SK-N-MC (cell line): ENCODE measurements at places on chromosomes 1 and 21.

DNA sequence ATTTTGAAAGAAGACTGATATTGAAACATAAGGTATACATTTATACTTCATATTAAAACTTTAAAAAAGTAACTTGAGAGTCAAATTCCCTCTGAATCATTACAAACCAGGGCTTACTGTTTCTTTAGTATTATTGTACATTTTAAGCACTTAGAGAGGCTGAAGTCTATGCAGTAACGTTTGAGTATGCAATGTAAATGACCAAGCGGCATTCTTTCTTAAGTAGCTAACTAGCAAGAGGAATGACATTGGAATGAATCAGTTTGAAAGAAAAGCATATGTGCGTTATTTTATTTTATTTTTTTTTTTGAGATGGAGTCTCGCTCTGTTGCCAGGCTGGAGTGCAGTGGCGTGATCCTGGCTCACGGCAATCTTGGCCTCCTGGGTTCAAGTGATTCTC, 24.3 kb downstream of the WNT2B start:
- no peak for DNase-seq

DNA sequence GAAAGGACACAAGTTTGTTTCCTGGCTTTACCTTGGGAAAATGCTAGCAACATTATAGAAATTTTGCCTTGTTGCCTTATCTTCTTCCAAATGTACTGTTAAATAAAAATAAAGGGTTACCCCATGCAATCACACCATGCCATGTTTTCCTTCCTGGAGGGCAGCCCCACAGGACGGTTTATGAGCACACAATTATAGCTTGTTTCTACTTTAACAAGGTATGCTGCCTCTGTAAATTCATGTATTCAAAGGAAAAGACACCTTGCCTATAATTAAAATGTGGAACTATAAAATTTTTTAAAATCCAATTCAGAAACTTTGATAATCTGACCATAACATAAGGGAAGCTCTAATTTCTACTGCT, 63.4 kb downstream of the CAPN2 start:
- DNase-seq: no peak

GRCh38 chr1:95716097-95716496, 482.1 kb downstream of the RWDD3 start:
- no peak for DNase-seq

GRCh38 chr1:66043186-66043585, 250.5 kb downstream of the PDE4B start:
- DNase-seq: no peak

GRCh38 chr21:41558842-41559241, 50.9 kb upstream of the TMPRSS2 start:
- no peak for DNase-seq
